Activated T-helper 9 cell treated with anti-CD3 and anti-CD28 coated beads, Interleukin-2, amount 50 U/mL, for 16 hours (primary cell): ENCODE measurements at places on chromosomes 11 and 22.

DNA sequence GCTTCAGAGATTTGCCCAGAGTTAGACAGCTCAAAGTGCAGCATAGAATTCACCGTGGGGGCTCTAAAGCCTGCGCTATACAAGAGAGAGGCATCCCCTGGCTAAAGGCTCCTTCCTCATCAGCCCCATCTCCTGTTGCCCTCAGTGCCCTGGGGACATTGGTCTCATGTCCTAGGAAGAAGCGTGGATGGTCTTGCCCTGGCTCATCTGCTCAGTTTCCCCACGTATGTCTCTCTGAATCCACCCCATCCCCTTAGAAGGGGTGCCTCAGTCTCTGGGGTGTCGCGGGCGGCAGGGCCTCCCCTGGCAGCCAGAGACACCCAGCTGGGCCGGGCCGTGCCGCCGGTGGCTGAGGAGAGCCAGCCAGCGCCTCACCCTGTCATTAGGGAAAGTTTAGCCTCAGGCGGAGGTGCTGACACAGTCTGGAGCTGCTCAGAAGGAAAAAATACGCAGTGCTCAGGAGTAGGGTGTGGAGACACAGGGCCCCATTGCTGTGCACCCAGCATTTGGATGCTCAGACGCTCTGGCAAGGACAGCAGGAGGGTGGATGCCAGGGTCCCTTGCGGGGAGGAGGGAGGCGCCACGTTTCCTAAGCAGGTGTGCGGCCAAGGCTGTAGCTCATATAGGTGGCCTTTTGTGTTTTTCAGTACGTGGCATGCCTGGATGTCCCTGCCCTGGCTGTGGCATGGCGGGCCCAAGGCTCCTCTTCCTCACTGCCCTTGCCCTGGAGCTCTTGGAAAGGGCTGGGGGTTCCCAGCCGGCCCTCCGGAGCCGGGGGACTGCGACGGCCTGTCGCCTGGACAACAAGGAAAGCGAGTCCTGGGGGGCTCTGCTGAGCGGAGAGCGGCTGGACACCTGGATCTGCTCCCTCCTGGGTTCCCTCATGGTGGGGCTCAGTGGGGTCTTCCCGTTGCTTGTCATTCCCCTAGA is 1.3 kb downstream of the SLC39A13 start:
- DNase-seq = no peak

GRCh38 chr11:76185511-76185910 is 20.8 kb downstream of the WNT11 start:
- DNase-seq = no peak

GRCh38 chr22:33467620-33468095 is 409.5 kb upstream of the SYN3 start:
- no peak for DNase-seq

- DNase-seq = peak; percentile 69
Observed at GRCh38 chr22:40044870-40045834, 50.4 kb downstream of the FAM83F start.

DNA sequence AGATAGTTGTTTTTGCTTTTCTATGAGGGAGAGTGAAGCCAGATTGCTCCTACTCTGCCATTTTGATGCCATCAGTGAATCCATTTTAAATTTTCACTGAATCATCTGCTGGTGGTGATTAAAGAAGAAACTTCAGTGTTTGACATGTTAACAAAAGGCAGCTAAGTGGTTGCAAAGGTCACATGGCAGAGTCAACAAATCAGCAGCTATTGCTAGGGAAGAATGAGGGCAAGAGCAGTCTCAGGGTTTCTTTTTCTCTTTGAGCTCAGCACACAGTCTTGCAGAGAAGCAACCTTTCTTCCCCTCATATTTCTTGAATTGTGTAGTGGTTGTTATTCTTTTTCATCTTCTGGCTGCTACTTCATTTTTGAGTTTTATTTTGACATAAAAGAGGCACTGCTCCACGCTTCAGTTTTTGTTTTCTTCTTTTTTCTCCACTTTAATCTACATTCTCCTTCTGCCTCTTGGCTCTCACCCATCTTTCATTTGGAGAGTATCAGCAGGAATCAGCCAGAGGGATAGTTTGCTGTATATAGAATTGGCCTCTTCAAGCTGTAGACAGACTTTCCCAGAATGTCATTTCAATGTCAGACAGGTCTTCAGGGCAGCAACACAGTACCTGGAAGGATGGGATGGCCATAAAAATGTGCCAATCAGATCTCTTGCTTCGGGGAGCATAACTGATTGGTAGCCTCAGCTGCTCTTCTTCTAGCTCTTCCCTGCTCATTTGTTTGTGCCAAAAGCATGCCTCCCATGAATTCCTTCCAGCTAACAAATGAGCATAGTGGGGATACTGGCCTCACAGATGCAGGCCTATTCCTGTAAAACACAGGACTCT is 153.9 kb downstream of the TRPC6 start:
- no peak for DNase-seq

- DNase-seq = no peak
Observed at GRCh38 chr22:44247346-44247745, 65.4 kb downstream of the SHISAL1 start.
